ENCODE measurements at places on chromosomes 11 and 22.

DNA sequence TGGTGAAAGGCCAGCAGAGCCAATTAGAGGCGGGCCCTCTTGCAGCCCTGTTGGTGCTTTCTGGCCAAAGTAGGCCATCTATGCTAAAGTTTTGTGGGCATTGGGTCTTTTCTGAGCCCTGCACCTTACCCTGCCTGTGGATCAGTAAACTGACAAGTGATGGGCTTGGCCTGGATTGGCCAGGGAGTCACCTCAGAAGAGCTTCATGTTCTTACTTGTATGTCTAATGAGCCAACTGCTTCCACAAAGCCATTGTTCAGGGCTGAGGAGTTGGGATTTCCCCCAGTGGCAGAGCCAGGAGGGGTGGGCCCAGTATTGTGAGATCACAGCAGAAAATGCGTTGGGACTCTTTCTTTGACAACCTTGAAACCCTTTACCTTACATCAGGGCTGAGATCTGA is 90.4 kb downstream of the CWC15 start:
- DNase-seq, result no peak

DNA sequence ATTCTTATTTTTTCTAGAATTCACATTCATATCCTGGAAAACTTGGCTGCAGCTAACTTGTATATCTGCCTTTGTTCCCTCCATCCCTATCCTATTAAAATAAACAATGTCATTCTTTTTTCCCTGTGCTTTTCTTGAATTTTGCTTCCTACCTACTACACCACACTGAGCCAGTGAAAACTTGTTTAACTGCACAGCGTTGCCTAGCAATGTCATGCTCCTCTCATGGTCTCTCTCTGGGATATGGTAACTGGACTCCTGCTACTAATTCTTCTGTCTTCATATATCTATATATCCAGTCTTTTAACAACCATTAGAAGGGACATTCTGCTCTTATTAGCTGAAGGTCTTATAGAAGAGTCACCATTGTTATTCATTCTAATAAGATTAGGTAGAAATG is 434.4 kb downstream of the METTL15 start:
- DNase-seq, result no peak

DNA sequence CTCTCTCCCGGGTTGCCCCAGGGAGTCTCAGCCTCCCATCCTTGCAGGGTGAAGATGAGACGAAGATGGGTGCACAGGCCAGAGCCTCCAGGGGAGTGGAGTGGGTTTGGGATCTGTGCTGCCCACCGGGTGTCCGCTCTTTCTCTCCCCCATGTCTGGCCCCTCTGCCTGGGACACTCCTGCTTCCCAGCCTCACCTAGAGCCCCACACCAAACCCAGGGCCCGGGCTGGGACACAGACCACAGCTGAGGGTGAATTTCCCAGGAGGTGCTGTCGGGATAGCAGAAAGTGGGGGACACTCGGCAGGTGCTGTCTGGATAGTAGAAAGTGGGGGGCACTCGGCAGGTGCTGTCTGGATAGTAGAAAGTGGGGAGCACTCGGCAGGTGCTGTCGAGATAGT is 25.0 kb upstream of the KRTAP5-7 start:
- no peak for DNase-seq

DNA sequence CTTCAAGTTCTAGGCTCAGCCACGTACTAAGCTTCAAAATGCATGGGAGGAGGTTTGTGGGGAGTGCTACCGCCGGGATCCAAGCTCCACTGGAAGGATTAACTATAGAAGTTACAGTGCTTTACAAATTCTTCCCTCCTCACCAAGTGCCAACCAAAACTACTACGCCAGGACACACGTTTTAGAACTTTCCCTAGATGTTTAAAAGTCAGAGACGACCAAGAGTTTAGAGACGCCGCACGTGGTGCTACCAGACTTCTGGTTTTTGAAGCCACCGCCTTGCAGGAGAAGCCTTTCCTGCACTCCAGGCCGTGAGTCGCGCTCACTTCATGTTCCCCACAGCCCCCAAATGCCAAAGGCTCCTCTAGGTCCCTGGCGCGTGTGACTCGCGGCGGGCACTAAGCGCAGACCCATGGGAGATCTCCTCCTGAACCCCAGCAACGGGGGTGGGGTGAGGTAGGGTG is 734 bp downstream of the SNU13 start:
- DNase-seq, result no peak

DNA sequence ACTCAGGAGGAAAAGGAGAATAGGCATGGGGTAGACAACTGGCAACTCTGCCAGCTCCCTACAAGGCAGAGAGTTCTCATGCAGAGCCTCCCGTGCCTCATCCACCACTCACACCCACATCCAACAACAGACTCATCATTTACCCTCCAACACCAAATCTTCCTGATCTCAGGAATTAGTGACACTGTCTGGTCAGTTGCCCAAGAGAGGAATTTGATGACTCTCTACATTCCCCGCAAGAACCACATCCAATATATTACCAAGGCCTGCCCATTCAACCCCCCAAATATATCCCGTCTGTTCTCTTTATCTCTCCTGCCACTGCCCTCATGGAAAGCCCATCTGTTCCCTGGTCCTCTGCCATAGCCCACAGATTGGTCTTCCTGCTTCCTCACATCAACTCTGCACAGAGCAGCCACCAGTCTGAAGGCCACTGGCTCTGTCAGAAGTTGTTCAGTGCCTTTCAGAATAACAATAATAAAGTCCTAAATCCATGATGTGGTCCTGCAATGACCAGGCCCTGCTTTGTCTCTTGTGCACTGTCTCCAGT is 57.5 kb upstream of the CD82 start:
- no peak for DNase-seq

- no peak for DNase-seq
These were observed 38.5 kb upstream of the SLC35C1 start for GRCh38 chr11:45766469-45766868.

GRCh38 chr11:130675371-130675821 is 227.0 kb downstream of the ADAMTS15 start:
- DNase-seq, result no peak

DNA sequence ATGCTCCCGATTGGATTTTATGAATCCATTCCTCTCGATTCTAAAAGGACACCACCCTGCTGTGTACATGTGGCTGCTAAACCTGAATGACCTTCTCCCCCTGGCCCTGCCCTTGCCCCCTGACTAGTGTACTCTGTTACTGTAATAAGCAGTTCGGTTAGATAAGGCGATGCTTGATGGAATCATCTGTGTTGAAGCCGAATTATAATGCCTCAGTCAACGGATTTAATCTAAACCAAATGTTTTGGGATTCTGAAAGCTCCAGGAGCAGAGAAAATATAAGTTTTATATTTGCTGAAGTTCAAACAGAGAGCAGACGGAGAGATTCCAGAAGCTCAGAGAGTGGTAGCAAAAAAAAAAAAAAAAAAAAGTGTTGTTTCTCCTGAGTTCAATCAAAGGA is 275.4 kb upstream of the MPPED2 start:
- DNase-seq, result no peak

GRCh38 chr11:62484352-62484751 is 62.3 kb downstream of the AHNAK start:
- no peak for DNase-seq

GRCh38 chr11:9615031-9615451 is 41.6 kb downstream of the WEE1 start:
- peak; percentile 78 for DNase-seq
